ENCODE measurements at places on chromosomes 6 and 20.

DNA sequence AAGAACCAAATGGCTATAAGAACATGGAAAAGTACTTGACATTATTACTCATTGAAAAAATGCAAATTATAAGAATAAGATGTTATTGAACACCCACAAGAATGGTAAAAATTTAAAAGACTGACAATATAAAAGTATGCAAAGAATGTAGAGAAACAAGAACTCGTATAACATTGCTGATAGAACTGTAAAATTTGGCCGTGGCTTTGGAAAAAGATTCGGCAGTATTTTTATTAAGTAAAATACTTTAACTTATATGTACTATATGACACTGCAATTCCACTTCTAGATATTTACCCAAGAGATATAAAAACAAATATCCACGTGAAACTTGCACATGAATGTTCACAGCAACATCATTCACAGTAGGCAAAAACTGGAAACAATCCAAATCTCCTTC, 239.2 kb downstream of the TPBG start:
- H3K4me1 ChIP-seq = peaks cover 20% of the 10 kb centered on the region
- H3K27me3 ChIP-seq = no peaks in the 10 kb centered on the region
- H3K27ac ChIP-seq = peak overlapping the region; percentile 65
- H3K4me3 ChIP-seq = no peak overlapping the region

DNA sequence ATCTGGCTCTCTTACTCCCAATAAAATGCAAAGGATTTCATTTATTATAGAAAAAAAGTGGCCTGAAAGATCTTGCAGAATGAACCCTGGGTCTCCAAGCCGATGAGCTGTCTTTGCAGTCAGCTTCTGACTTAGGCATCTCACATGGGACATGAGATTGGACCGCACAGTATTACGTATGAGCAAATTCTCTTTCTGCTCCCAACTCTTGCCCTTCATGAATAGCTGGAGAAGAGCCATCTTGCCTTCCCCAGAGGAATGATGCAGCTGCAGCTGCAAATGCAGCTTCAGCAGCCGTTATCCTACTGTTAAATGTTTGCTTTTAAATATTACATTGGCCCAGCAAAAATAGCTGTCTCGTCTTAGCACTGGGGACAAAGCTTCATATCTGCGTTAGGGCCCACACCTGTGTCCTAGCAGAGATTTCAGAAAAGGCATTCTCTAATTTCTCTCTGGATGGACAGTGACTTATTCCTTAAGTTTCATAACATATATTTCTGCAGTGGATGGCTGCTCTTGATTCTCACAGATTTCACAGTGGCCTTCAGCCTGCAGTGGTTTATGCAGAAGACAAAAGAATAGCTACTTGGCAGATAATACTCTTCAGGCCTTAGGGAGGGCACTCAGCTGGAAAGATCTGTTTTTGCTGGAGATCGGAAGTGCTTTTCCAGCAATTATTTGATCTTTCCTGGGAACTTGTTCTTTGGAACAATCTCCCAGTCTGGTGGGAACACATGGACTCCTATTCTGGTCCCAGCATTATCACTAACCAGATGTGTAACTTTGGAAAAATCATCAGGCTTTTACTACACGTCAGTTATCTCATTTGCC, 129.2 kb downstream of the FYN start:
- H3K27me3 ChIP-seq = no peaks in the 10 kb centered on the region
- no peak for DNase-seq
- H3K36me3 ChIP-seq = peaks cover 3% of the 10 kb centered on the region
- H3K4me3 ChIP-seq = no peak overlapping the region
- H3K27ac ChIP-seq = no peak overlapping the region

DNA sequence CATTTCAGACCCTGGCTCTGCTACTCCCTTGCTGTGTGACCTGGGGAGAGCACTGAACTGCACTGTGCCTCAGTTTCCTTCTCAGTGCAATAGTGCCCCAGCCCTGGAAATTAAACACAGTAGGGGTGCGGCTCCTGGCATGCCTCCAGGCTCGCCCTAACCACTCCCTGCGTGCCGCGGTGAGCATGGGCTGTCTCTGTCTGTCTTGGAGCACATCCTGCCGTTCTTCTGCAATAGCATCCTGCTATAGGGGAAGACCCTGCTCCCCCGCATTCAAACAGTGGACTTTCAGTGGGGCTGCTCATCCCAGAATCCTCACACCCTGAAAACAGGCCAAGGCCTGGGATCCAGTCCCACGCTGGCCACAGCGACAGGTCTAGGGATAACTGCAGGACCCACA, 129.5 kb downstream of the FOXC1 start:
- no peaks in the 10 kb centered on the region for H3K27me3 ChIP-seq
- no peak overlapping the region for H3K4me3 ChIP-seq
- H3K27ac ChIP-seq = no peak overlapping the region
- peaks cover 12% of the 10 kb centered on the region for H3K4me1 ChIP-seq
- DNase-seq = no peak

GRCh38 chr6:139376604-139377218, 2.3 kb upstream of the CITED2 start:
- no peaks in the 10 kb centered on the region for H3K27me3 ChIP-seq
- peaks cover 21% of the 10 kb centered on the region for H3K4me1 ChIP-seq
- DNase-seq = no peak
- H3K27ac ChIP-seq = peak overlapping the region; percentile 99
- peak overlapping the region; percentile 98 for H3K4me3 ChIP-seq

DNA sequence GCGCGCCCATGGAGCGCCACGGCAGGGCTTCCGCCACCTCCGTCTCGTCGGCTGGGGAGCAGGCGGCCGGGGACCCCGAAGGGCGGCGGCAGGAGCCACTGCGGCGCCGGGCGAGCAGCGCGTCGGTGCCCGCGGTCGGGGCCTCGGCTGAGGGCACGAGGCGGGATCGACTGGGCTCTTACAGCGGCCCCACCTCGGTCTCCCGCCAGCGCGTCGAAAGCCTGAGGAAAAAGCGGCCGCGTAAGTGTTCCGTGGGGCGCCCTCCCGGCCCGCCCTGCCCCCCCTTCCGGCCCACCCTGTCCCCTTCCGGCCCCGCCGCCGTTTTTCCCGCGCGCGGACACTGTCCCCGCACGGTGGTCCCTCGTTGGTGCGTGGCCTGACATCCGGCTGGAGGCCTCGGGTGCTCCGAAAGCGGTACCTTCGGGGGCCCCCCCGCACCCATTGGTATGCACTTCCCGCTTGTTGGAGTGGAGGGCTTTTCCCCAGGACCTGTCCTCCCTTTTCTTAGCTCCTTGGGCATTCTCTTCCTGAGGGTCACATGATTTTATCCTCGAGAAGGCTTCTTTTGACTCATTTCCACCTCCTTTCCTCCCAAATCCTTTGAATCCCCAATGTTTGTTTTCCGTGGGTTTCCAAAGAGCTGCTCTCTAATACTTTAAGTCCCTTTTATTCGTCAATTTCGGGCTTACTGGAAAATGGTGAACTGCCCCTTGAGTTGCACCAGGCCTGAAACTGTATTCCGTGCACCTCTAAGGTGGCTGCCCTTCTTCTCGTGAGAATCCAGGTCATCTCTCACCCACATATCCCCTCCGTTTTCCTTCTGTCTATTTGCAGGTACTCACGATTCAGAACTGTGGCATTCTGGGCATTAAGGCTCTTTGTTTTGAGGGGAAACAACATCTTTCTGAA, 556 bp downstream of the PANK2 start:
- H3K4me3 ChIP-seq = peak overlapping the region; percentile 92
- peak overlapping the region; percentile 98 for H3K27ac ChIP-seq
- no peak for DNase-seq
- no peaks in the 10 kb centered on the region for H3K27me3 ChIP-seq

DNA sequence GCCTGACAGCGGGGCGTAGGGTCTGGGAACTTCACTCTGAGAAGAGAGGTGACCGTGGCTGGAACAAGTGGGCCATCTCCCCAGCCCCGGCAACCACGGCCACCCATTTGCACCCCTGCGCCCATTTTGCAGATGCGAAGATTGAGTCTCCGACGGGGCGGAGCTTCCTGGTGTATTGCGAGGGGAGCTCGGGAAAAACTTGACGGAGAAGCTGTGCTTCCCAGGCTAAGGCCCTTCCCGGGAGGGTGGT, 653 bp downstream of the ZNF335 start:
- DNase-seq = no peak
- peaks cover 26% of the 10 kb centered on the region for H3K4me1 ChIP-seq
- peak overlapping the region; percentile 80 for H3K4me3 ChIP-seq
- H3K27me3 ChIP-seq = peaks cover 5% of the 10 kb centered on the region
- peak overlapping the region; percentile 100 for H3K27ac ChIP-seq

DNA sequence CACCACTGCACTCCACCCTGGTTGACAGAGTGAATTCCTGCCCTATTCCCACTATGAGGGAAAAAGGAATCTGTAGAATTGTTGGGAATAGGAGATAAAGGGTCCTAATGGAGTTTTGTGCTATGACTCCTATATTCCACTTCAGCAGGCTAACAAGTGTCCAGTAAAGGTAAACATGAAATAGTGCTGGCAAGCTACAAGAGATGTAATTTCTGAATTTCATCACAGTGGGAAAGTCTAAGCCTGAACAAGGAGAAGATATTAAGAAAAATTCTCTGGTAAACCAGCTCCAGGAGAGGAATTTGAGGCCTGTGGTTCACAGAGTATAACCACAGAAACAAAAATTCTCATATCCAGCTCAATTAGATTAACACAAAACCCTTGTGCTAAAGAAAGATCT, 10.3 kb upstream of the C6orf58 start:
- H3K27me3 ChIP-seq = no peaks in the 10 kb centered on the region
- DNase-seq = no peak
- no peaks in the 10 kb centered on the region for H3K36me3 ChIP-seq
- no peak overlapping the region for H3K4me3 ChIP-seq
- H3K27ac ChIP-seq = no peak overlapping the region

DNA sequence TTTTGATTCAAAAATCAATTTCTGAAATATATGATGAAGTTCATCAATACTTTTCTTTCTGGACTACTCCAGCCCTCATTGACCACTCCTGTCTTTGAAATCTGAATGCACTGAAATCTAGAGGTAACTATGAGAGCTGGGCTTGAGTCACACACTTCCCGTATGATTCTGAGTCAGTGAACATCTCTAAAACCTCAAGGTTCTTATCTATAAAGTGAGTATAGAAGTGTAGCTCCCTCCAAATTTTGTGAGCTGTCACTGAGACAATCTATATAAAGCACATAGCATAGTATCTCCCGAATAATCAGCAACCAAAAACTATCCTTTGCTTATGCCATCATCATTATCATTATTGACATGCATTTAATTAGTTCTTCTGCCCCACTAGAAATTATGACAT, 182.4 kb downstream of the TSHZ2 start:
- no peak overlapping the region for H3K27ac ChIP-seq
- no peak overlapping the region for H3K4me3 ChIP-seq
- H3K4me1 ChIP-seq = no peaks in the 10 kb centered on the region
- DNase-seq = no peak

GRCh38 chr6:38172739-38173410, 353.3 kb downstream of the ZFAND3 start:
- H3K27me3 ChIP-seq = no peaks in the 10 kb centered on the region
- no peak for DNase-seq
- no peak overlapping the region for H3K4me3 ChIP-seq
- peaks cover 19% of the 10 kb centered on the region for H3K4me1 ChIP-seq

- H3K4me3 ChIP-seq = no peak overlapping the region
- no peaks in the 10 kb centered on the region for H3K4me1 ChIP-seq
- no peak overlapping the region for H3K27ac ChIP-seq
- H3K36me3 ChIP-seq = no peaks in the 10 kb centered on the region
- no peaks in the 10 kb centered on the region for H3K27me3 ChIP-seq
These were observed 470.2 kb downstream of the ADGRB3 start for GRCh38 chr6:69105288-69105687.

DNA sequence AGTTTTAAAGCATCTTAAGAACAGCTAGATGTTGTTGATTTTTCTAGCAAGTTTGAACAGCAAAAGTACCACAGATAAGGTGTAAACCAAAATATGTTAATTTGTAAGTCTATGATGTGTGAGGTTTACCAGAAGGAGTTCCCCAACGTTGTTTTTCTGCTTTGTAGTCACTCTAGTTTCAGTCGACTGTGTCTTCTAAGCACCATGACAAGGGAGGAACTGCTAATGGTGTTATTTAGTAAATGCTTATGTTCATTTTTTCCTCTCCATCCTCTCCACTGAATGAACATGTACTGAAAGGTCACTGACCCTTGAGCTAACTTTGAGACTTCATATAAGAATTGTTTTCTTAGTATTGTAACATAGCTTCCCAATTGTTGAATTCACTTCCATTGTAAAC, 3.0 kb downstream of the ENPP3 start:
- H3K27me3 ChIP-seq = no peaks in the 10 kb centered on the region
- H3K36me3 ChIP-seq = no peaks in the 10 kb centered on the region
- H3K4me1 ChIP-seq = peaks cover 6% of the 10 kb centered on the region
- DNase-seq = no peak
- no peak overlapping the region for H3K4me3 ChIP-seq

- peaks cover 38% of the 10 kb centered on the region for H3K4me1 ChIP-seq
- no peak for DNase-seq
- H3K27me3 ChIP-seq = no peaks in the 10 kb centered on the region
- H3K27ac ChIP-seq = peak overlapping the region; percentile 71
These were observed 38.9 kb upstream of the THBS2 start for GRCh38 chr6:169292338-169293124.

DNA sequence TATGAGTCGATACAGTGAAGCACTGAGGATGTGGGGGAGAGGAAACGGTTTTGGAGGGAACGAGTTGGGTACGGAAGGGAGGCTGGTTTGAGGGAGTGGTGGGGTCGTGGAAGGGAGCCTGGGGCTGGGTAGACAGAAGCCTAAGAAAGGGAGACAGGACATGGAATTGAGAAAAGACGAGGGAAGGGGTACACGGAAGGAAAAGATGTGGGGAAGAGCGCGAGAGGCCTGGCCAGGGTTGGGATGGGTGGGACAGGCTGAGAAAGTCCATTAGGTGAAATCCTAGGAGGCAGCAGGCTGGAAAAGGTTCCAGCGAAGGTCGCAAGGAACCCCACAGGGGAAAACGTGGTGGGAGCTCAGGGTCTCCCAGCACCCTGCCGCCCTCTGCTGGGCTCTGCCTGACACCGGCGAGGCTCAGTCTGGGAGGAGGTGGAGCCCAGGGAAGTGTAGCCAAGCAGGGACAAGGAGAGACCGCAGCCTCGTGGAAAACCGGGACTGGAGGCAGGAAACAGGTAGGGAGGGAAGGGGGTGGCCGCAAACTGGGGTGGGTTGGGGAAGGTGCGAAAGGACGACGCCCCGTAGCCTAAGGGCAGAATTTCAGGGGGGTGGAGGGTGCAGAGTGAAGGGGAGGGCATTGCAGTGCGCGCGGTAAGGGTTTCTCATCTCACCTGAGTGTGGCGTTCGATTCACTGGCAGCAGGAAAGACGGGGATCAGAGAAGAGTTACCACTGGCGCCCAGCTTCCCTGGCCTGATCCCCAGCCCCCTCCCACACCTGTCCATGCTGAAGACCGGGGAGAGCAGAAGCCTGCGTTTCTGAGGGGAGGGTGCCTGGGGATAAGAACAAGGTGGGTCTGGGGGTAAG, 4.3 kb downstream of the GABBR1 start:
- H3K4me1 ChIP-seq = peaks cover 69% of the 10 kb centered on the region
- no peaks in the 10 kb centered on the region for H3K27me3 ChIP-seq
- H3K27ac ChIP-seq = peak overlapping the region; percentile 94
- H3K36me3 ChIP-seq = peaks cover 6% of the 10 kb centered on the region
- DNase-seq = no peak
- H3K4me3 ChIP-seq = peak overlapping the region; percentile 96

GRCh38 chr6:155125906-155126305, 130.8 kb downstream of the TIAM2 start:
- H3K27ac ChIP-seq = peak overlapping the region; percentile 10
- no peak for DNase-seq
- peaks cover 2% of the 10 kb centered on the region for H3K36me3 ChIP-seq
- peaks cover 68% of the 10 kb centered on the region for H3K4me1 ChIP-seq
- no peak overlapping the region for H3K4me3 ChIP-seq
